ENCODE measurements at places on chromosomes 2 and 18.
A peak's percentile ranks its signal among the peaks of the same experiment; 100 is the strongest.

DNA sequence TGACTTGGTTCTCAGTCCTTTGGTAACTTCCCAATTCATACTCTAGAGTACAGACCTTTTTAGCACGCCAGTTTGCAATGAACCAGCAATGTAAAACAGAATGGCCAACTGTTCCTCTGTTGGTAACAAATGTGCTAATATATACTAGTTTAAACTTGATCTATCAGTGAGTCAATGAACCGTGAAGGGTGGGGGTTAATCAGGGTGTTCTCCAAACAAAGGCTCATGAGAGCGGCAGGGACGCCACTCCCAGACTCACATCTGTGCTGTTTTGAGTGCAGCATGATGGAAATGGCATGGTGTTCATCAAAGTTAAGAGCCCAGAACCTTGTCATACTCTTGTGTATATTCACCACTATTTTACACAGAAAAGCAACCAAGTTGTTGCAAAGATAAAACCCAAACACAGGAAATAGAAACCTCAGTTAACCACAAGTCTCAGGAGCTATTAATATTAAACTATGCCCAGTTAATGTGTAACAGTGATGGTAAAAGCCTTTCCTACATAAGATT is 70.3 kb downstream of the CERKL start:
- no peak for DNase-seq

DNA sequence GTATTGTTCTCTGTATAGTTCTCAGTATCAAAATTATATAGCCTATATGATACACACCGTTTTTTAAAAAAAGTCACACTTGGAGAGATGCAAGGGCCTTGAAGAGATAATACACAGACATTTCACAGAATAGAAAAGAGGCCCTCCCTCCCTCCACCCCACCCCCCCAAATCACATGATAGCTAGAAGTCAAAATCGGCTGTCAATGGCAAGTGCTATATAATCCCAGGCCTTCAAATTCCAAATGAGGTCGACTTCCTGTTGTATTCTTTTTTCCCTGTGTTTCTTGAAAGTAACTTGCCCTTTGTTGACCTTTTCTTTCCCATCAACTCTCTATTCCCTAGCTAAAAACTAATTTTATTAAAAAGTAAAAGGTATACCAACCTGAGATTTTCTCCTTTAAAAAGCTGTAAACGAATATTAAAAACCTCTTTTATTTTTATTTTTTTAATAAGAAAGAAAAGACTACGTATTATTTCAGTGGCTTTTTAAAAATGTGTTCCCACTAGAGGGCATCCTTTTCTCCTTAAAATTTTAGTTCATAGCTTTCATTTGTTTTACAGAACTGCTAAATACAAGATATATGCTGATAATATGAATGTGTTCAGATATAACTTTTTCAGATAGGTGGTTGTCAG is 46.6 kb downstream of the KCMF1 start:
- DNase-seq, result no peak

DNA sequence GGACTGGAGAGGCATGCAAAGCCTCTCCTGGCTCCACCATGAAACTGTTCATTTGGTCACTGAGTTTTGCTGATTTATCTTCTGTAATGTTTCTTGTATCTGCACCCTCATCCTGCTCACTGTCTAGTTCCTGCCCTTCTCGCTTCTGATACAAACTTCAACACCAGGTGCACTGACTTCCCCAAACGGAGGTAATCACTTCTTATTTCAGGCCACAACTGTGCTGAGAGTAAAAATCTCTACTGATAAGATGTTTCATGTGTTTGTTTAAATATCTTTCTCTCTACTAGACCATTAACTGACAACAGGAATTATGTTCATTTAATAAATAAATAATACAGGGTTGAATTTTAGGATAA is 10.9 kb upstream of the NT5C1B start:
- DNase-seq, result no peak

DNA sequence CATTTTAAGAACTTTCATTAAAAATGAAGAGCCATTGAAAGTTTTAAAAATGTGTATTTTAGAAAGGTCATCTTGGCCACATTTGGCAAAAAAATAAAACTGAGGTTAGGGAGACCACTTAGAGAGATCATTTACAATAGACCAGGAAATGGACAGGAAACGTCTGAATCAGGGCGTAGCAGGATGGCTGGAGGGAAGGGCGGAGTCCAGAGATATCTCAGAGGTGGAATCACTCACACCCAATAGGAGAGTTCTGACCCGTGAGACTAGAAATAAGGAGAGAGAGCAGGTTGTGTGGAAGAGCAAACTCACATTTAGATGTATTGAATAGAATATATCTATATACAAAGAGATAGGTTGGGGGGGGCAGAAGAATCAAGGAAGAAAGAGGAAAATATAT is 373.4 kb downstream of the METTL4 start:
- no peak for DNase-seq

DNA sequence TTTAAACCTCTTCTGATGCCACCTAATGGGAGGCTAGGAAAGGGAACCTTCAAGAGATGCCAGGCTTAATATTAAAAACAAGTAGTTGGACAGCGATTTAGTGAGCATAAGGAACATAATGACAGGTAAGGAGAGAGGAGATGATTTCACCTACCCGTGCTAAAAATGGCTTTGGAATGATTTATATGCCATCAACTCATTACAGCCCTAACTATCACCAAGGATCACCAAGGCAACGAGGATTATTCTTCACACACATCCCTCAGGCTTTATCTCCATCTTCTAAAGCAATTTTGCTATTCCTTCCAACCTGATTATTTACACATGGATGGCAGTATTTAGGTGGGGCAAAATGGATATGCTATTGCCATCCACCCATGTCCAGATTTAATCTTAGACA is 237.8 kb downstream of the DCC start:
- DNase-seq, result no peak

- DNase-seq, result no peak
Observed at GRCh38 chr2:204655101-204655500, 109.8 kb downstream of the PARD3B start.

GRCh38 chr2:129709956-129710598 is 269.4 kb upstream of the RAB6C start:
- DNase-seq, result no peak

DNA sequence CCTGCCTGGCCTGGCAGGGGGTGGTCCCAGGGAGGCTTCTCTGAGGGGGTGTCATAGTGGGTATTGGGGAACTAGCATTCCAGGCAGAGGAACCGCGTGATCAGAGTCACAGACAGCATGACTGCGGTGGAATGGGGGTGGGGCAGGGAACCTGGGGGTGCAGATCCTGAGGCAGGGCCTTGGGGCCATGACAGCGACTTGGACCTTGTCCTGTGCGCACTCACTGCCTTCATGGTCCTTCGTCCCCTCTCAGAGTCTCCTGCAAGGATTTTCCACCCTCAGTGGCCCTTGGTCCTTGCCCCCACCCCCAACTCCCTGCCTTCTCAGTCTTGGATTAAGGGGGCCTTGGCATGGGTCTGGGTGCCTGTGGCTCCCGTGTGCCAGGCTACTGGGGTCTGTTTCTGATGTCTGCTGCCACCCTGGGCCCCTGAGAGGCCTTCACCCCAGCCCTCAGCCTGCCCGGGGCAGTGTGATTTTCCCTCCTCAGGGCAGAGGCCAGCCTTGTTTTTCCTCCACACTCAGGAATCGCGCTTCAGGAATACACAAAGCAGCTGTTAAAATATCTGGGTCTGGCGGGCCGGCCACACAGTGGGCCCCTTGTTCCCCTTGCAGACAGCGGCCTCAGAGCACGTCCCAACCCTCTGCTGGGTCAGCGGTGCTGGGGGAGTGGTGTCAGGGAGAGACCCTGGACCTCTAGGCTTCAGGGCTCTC is 51.6 kb downstream of the GLI2 start:
- DNase-seq, result no peak

- DNase-seq, result no peak
Observed at GRCh38 chr2:224400886-224401632, 848 bp downstream of the FAM124B start.

GRCh38 chr2:36479406-36479805 is 118.6 kb downstream of the FEZ2 start:
- DNase-seq, result no peak

DNA sequence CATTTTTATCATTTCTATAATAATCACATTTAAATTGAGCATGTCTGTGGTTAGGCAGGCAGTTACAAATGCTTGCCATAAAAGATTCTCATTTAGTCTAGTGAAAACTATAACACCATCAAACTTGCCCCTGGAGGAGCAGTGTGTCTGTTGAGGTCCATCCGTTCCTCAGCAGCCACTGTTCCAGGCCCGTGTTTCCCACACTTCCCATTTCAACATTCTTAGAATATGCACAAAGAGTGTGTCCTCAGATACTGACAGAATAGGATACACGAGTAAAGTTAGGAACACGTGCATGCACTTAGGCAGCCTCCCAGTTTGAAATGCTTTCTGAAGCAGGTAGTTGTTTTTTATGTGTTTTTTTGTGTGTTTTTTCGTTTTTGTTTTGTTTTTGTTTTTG is 39.9 kb downstream of the NCK2 start:
- no peak for DNase-seq

DNA sequence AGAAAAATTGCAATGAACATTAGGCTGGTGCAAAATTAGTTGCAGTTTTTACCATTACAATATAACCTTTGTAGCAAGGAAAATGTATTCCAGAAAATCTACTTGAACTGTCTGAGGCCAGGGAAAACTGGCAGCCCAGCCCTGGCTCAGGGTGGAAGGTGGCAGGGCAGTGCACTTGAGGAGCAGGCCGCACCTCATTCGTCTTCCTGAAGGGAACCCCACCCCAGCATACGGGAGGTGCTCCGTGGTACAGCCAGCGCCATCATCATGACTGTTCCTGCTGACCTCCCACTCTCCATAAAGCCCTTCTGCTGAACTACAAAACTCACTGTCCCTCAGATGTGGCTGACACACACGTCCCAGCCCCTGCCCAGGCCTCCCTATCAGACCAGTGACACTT is 65.9 kb upstream of the TFCP2L1 start:
- DNase-seq, result no peak

GRCh38 chr2:25076749-25077148 is 34.9 kb downstream of the EFR3B start:
- DNase-seq, result no peak

DNA sequence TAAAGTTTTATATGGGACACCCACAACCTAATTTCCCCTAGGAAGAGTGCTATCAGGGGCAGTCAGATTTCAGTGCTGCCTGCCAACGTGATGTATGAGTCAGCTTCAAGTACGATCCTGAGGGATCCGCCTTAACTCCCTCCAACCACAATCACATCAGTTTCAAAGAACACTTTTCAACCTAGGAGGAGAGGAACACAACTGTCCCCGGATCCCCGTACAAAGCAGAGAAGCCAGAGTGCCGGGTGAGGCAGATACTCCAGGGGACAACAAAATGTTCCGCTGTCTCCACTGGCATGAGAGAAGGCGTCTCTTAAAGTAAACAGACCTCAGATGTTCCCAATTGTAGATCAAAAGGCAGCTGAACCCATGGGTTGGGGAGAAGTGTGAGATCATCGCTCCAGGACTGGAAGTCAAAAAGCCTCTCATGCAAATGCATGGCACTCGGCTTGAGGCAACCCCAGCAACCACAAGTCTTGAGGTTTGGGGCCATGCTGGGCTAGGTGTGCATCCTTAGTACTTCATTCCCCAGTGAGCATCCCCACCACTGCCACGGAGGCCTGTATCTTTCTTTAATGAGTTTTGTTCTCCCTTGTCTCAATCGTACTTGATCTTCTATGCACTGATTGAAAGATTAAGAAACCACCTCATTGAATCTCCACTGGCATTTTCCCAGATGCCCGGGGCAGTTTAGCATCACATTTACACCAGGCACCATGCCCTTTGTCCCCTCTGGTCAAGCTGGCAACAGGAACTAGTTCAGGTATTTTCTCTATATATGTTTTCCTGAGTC is 91.0 kb upstream of the CCBE1 start:
- DNase-seq, result no peak

GRCh38 chr2:10654069-10654468 is 35.7 kb downstream of the NOL10 start:
- DNase-seq, result peak; percentile 72

- no peak for DNase-seq
Observed at GRCh38 chr2:16351541-16351940, 314.1 kb downstream of the CYRIA start.

DNA sequence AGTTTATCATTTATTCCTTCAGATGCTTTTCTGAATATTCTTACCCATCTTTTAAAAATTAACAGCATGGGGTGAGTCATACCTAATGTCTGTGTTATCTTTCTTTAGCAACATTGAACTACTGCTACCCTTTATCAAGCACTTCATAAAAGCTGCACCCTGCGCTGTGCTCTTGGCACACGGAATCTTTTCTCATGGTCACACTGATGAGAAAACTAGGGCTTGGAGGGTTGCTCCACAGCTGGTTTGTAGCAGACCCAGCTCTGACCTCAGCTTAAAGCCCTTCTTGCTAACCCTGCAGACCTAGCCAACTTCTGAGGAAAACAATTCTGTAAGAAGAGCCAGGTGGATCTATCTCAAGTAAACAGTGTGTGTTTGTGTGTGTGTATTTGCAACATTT is 106.3 kb downstream of the RNF144A start:
- DNase-seq, result no peak

- DNase-seq, result no peak
Observed at GRCh38 chr2:200736646-200737274, 75.0 kb upstream of the BZW1 start.

DNA sequence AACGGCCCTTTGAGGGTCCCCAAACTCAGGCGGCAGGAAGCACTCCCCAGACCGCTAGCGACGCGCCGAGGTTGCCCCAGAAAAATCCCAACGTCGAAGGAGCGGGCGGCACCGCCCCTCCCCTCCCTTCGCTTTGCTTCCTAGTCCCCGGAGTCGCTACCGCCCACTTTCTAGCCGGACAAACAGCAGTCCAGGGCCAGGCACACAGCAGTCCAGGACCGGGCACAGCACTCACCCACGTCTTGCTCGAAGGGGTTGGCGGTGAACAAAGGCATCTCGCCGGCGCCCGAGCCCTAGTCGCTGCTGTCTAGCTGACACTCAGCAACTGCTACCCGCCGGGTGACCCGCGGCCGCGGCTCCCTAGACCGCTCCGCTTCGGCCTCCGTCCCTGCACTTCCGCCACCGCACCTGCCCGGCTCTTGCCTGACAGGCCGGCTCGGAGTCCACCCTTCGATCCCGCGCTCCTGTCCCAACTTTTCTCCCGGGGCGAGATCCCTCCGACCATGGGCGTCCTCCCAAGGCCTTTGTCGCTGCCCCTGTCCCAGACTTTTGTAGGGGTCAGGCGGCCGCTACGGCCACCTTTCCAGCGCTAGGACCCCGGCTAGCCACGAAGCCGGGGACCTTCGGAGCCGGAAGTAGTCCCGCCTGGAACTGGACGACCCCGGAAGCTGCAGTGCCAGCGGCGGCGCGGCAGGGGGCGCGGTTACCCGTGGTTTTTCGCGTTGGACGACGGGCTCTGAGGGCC is at the start of gene STAM2:
STAM2 (minus strand) TSS at position 396 of the 745 bp plus-strand sequence; CDS start at position 275, 121 bp downstream.
- peak; percentile 91 for DNase-seq
